Tracheal epithelial cell (primary cell): ENCODE measurements at places on chromosomes 5 and 9. TPM values are rescaled to one million over a fixed set of nuclear protein-coding genes. Genes with fewer than 3 reads are reported as not detected.

Gene BRINP1
- 0.85 and 4.3 TPM in 2 replicates for total RNA-seq

Gene KLF9
- 19.0 and 21.5 TPM in 2 replicates for total RNA-seq

Gene RFX3
- total RNA-seq, result 1.2 and 2.1 TPM in 2 replicates

Gene MARCHF3
- total RNA-seq, result 1.4 and 1.7 TPM in 2 replicates

Gene POU4F3
- 0.24 TPM in 1 of 2 replicates, not detected in the other for total RNA-seq

Gene SECISBP2
- 18.8 and 21.3 TPM in 2 replicates for total RNA-seq

Gene MRPS2
- 17.4 and 20.5 TPM in 2 replicates for total RNA-seq

Gene SLC34A3
- total RNA-seq, result not detected in 2 replicates

Gene GABRA1
- total RNA-seq, result not detected in 2 replicates

Gene IL5
- not detected in 2 replicates for total RNA-seq

Gene LCN1
- not detected in 2 replicates for total RNA-seq

Gene SH2D3C
- under 0.01 TPM in 2 replicates for total RNA-seq

Gene DMRT3
- total RNA-seq, result not detected in 2 replicates

Gene PAEP
- not detected in 2 replicates for total RNA-seq

Gene MTREX
- 108 and 114 TPM in 2 replicates for total RNA-seq

Gene NEURL1B
- total RNA-seq, result 6.2 and 20.2 TPM in 2 replicates

Gene IFNA13
- not detected in 2 replicates for total RNA-seq

Gene CAMK2A
- total RNA-seq, result under 0.01 and 0.24 TPM in 2 replicates

Gene FLT4
- under 0.01 and 0.96 TPM in 2 replicates for total RNA-seq

Gene SUSD3
- total RNA-seq, result 1.7 TPM in 1 of 2 replicates, not detected in the other

Gene RANBP6
- total RNA-seq, result 18.5 and 19.8 TPM in 2 replicates

Gene OSMR
- total RNA-seq, result 38.8 and 77.6 TPM in 2 replicates

Gene KCNIP1
- 3.1 TPM in 1 of 2 replicates, not detected in the other for total RNA-seq

Gene FAT2
- total RNA-seq, result 88.4 and 139 TPM in 2 replicates

Gene INSL4
- total RNA-seq, result not detected in 2 replicates

Gene ECSCR
- total RNA-seq, result not detected in 2 replicates

Gene GABRB2
- total RNA-seq, result not detected in 2 replicates

Gene CAPSL
- total RNA-seq, result not detected in 2 replicates

Gene SLC23A1
- 0.24 TPM in 1 of 2 replicates, not detected in the other for total RNA-seq

Gene SPINK6
- total RNA-seq, result not detected in 2 replicates

Gene FBN2
- 21.2 and 38.6 TPM in 2 replicates for total RNA-seq
